ENCODE measurements at places on chromosomes 1 and 21. TPM values are rescaled to one million over a fixed set of nuclear protein-coding genes. Genes with fewer than 3 reads are reported as not detected.
A peak's percentile ranks its signal among the peaks of the same experiment; 100 is the strongest.

DNA sequence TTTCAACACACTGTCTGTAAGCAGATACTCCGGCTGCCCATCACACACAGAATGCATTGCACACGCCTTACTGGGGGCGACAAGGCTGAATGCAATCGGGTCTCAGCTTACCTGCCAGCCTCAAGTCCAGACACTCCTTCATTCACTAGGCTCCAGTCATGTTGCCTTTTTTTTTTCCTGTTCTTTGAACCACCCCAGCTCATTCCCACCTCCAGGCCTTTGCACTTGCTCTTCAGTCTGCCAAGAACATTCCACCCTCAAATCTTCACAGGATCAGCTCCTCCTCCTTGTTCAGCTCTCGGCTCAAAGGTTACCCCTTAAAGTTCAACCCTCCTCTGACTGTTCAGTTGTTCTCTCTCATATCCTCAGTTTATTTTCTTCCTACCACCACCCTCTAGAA, 181.9 kb upstream of the ESRRG start:
- peaks cover 29% of the 10 kb centered on the region for H3K4me1 ChIP-seq
- no peaks in the 10 kb centered on the region for H3K36me3 ChIP-seq
- DNase-seq = no peak
- no peaks in the 10 kb centered on the region for H3K27me3 ChIP-seq

DNA sequence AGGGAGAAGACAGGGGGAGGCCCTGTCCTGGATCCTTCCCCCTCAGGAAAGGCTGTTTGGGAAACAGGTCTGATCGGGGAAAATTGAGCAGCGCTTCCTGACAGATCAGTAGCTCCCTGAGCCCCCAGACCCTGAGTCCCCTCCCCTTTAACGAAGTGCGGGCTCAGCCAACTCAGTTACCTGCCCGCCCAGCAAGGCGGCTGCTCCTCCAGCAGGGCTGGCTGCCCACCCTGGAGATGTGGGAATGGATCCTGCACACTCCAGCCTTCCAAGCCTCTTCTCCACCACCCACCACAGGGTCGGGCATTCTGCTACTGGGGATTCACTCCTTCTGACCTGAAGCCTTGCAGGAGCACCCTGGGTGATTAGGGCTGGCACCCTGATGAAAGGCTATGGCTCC, 27.6 kb upstream of the LAPTM5 start:
- no peak overlapping the region for H3K27ac ChIP-seq
- peaks cover 9% of the 10 kb centered on the region for H3K4me1 ChIP-seq

GRCh38 chr1:76595024-76595423, 272.3 kb upstream of the ST6GALNAC5 start:
- H3K27me3 ChIP-seq = no peaks in the 10 kb centered on the region
- no peaks in the 10 kb centered on the region for H3K4me1 ChIP-seq
- no peak for DNase-seq

- no peaks in the 10 kb centered on the region for H3K27me3 ChIP-seq
- H3K36me3 ChIP-seq = no peaks in the 10 kb centered on the region
- no peak overlapping the region for H3K27ac ChIP-seq
- peaks cover 22% of the 10 kb centered on the region for H3K4me1 ChIP-seq
These were observed 52.4 kb downstream of the OSBPL9 start for GRCh38 chr1:51669272-51669671.

DNA sequence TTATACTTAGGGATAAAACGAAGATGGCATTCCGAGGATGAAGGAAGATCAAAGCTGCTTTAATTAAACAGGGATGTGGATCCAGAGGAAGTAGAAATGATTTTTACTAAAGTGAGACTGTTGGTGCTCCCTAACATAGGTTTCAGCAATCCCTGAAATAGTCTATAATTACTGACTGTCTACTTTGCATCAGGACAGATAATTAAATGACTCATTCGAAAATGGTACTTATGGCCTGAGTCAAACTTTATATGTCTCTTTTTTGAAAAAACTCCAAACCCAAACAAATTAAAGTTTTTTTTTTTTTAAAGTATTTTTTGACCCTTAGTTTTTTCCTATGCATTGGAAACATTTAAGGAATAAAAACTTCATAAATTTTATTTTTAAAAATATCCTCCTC, 90.3 kb downstream of the LYST start:
- no peak overlapping the region for H3K4me3 ChIP-seq
- no peaks in the 10 kb centered on the region for H3K4me1 ChIP-seq
- DNase-seq = no peak
- H3K36me3 ChIP-seq = peaks cover 73% of the 10 kb centered on the region
- H3K27me3 ChIP-seq = no peaks in the 10 kb centered on the region

GRCh38 chr1:74641876-74642275, 31.7 kb downstream of the ERICH3 start:
- no peaks in the 10 kb centered on the region for H3K4me1 ChIP-seq
- DNase-seq = no peak
- no peaks in the 10 kb centered on the region for H3K36me3 ChIP-seq
- H3K27ac ChIP-seq = no peak overlapping the region
- H3K27me3 ChIP-seq = no peaks in the 10 kb centered on the region
- H3K4me3 ChIP-seq = no peak overlapping the region

DNA sequence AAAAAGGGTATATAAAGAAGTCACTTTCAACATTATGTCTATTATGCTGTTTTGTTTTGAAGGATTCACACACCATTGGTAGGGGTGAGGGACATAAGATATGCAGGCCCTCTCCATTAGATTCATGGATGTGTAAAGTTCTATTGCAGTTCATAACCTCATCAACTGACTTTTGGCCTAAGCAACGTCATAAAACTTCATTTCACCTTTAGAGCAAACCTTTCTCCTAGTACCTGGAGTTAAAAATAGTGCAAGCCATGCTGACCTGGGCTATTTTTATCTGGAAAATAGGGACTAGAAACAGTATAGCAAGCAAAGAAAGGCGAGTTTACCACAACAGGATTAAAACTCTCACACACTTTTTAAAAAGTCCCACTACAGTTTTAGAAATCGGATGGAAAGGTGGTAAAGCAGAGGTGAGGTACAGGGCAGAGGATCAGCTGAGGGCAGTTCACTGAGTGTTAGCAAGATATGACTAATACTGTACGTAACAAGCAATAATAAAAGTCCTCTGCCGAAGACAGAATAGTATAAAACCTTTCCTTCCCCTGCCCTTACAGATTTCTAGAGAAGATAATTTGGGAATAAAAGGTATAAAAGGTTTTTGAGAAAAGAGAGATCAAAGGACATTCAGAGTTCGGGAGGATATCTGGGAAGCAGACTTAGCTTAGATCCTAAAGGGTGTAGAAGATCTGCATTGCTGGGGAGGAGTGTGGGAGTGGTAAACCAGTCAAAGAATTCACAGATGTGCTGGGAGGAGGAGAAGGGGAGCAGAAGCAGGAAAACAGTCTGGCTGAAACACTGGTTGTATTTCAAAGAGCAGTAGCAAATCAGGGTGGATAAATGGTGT, 14.3 kb downstream of the EGLN1 start:
- no peak overlapping the region for H3K4me3 ChIP-seq
- no peak for DNase-seq
- peak overlapping the region; percentile 41 for H3K27ac ChIP-seq
- no peaks in the 10 kb centered on the region for H3K27me3 ChIP-seq

GRCh38 chr1:26016258-26016952, 5.2 kb upstream of the EXTL1 start:
- H3K27me3 ChIP-seq = no peaks in the 10 kb centered on the region
- H3K27ac ChIP-seq = no peak overlapping the region
- H3K4me1 ChIP-seq = no peaks in the 10 kb centered on the region
- H3K36me3 ChIP-seq = no peaks in the 10 kb centered on the region
- DNase-seq = no peak

VPS45 gene
- total RNA-seq = 39.3 TPM

CAMK1G gene
- not detected for total RNA-seq

SLC2A5 gene
- total RNA-seq = 2.7 TPM

Data from stomach (tissue), 19 donors.